ENCODE measurements at places on chromosomes 5 and 9. TPM values are rescaled to one million over a fixed set of nuclear protein-coding genes. Genes with fewer than 3 reads are reported as not detected.

- no peak for DNase-seq
Measured at GRCh38 chr9:130627896-130628792, 36.2 kb upstream of the PRDM12 start.

- no peak for DNase-seq
Measured at GRCh38 chr5:160452795-160453194, 31.1 kb downstream of the PTTG1 start.

DNA sequence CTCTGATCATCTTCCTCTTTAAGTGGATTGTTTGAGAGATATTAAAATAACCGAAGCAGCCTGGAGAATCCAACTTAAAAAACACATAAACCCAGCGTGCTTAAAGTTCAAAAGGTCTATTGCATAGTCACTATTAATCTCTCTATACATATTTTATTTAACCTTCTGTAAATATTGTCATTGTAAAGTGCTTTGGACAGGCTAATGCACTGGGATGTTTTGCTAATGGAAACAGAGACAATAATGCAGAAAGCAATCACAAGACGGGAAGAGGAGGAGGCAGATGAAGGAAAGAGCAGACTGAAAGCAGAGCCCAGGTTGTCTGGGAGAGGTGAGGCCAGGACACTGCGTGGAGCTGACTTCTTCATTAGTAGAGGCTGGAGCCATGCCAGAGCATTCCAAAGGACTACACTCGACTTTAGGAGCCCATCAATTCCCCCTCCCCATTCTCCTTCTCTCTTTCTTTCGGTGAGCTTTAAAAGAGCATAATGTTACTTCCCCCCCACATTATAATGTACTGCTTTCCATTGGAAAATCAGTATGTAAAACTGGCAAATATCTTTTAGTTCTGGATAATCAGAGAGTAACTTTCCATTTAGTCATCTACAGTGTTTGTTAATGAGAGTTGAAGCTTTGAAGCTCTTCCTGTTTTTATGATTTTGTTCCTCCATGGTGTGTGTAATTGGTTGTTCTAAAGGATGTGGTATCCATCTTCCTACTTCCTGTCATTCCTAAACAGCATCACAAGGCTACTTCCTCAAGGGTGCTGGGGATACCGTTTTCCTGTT, 307.3 kb upstream of the MPDZ start:
- DNase-seq = no peak

- no peak for DNase-seq
Measured at GRCh38 chr5:175129121-175129520, 314.9 kb downstream of the DRD1 start.

DNA sequence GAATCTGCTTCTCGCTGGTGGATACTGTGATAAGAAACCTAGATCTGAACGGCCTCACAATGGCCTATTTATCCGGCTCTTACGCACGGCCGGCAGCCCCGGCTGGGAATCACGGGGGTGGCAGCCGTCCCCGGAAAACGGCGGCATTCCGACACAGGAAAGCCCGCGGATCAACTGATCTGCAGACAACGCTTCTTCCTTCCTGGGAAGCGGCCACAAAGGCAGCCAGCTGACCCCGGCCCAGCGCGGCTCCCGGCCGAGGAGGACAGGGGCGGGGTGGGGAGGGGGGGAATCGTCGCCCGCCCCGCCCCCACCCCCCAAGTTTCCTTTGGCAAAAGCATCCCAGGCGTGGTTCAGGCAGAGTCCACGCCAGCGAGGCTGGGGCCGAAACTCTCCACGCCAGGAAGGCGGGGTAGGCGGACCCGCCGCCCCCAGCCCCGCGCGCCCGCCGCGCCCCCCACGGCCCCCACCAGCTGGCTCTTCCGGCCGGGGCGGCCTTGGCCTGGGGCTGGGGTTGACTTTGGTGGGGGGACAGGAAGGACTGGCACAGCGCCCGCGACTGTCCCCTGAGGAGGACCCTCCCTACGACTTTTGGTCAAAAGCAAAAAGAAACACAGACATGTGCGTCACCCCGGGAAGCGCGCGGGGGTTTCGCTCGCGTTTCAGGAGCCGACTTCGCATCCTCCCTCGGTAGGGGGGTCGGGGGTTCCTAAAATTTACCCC, 247.7 kb upstream of the ANKRD55 start:
- peak; percentile 49 for DNase-seq

DNA sequence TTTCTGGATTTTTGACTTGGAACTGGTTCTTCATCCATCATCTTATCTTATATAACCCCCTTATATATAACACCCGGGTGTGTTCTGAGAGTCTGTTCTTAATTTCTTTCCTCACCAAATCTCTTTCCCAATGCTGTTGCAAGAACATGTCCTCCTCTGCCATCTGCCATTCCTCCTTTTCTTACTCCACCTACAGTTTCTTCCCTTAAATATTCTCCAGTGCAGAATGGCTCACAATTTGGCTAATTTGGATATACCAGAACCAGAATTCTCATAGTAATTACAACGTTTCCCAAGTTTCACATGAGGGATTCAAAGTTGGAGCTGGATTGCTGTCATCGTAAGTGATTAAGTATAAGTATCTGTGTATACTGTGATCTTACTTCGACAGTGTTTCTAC, 28.0 kb downstream of the SKP2 start:
- DNase-seq = no peak

- no peak for DNase-seq
Measured at GRCh38 chr9:25571491-25571890, 106.8 kb downstream of the TUSC1 start.

GRCh38 chr9:137276473-137277328, 825 bp upstream of the TOR4A start:
- DNase-seq = peak; percentile 79

GRCh38 chr5:91175708-91176107, 207.4 kb downstream of the ARRDC3 start:
- DNase-seq = no peak

- no peak for DNase-seq
Measured at GRCh38 chr9:137280474-137281344, 3.2 kb downstream of the TOR4A start.

DNA sequence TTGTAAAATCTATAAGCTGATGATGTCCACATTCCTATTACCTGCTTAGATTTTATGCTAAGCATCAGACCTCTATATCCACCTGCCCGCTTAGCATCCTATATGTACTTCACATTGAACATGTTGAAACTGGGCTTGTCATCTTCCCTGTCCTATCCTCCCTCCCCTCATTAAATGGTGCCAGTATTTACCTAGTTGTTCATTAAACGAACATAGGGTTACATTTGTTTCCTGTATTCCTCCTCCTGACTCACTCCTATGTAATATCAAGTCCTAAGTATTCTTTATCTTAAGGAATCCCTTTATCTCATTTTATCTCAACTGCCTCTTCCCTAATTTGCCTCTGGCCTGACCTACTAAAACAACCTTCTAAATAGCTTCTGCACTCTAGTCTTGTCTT, 177.8 kb upstream of the MEF2C start:
- no peak for DNase-seq

- DNase-seq = peak; percentile 9
Measured at GRCh38 chr5:117486879-117487391, 912.3 kb upstream of the SEMA6A start.

DNA sequence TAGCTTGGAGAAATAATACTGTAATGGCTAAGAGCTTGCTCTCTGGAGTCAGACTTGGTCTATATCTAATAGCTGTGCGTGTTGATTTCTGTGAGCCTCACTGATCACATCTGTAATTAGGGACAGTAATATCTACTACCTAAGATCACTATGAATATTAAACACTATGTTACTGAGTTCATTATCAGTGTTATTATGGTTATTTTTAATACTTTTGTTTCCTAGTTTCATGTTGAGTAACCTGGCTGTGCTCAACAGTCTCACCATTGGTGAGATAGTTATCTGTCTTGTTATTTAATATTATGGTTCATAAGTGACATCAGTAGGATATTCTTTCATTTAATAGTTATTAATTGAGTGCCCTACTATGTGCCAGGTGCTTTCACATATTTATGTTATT, 22.4 kb upstream of the CAVIN4 start:
- DNase-seq = no peak

SPATA6L gene
- total RNA-seq = 13.2 TPM

PCDHB14 gene
- total RNA-seq = 1.4 TPM

POLR1E gene
- total RNA-seq = 4.0 TPM

CAVIN4 gene
- total RNA-seq = not detected
